NCI-H1436 treated with DMSO at 0.1 percent for 48 hours (cell line): ENCODE measurements at places on chromosomes 13 and 19.

DNA sequence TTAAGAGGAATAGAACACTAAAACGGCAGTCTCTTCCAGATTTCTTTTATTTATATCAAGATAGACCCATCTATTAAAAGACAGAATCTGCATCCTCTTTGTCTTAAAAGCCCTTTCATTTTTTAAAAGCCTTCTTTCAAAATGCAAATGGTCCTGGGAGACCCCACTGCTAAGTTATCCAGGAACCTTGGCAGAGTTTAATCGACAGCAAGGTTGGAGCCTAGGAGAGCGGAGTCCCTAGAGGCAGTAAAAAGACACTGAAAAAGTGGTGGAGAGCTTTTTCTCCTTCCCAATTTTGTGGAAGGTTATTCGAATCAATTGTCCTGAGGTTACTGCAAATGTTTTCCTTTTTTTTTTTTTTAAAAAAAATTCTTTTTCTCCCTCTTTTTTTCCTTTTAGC is 294.7 kb downstream of the NALCN start:
- DNase-seq: no peak

- DNase-seq: no peak
Measured at GRCh38 chr19:17097593-17098126, 22.1 kb downstream of the MYO9B start.

DNA sequence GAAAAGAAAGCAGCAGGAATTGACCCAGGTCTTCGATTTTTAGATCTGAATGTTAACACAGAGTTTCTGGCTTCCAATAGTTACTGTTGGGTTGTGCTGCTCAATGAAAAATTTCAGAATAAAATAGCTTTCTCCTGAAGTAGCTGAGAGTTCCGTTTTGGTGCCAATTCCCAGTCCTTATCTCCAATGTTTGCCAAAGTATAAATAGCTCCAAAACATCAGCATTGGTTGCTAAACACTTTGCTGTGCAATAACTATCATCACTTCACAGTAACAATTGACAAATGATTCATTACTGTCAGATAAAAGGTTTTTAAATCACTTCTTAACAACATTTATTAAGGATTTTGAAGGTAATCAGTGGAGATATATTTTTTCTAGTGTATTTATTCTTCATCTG is 446.0 kb downstream of the PCDH20 start:
- DNase-seq: no peak

GRCh38 chr13:100721885-100722512 is 47.4 kb upstream of the TMTC4 start:
- DNase-seq: no peak

DNA sequence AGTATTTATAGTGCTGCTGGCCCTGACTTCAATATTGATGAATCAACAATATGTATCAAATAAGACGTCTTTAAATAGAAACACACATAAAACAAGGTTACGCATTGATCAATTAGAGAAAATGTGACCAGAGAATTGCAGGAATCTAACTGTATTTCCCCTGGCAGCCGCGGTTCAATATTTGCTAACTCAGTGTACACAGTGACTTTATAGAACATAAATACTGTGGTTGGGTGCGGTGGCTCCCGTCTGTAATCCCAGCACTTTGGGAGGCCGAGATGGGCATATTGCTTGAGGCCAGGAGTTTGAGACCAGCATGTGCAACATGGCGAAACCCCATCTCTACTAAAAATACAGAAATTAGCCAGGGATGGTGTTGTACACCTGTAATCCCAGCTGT is 22.8 kb upstream of the UPF3A start:
- DNase-seq: no peak

- DNase-seq: no peak
Measured at GRCh38 chr13:110092831-110093247, 214.1 kb downstream of the COL4A1 start.

DNA sequence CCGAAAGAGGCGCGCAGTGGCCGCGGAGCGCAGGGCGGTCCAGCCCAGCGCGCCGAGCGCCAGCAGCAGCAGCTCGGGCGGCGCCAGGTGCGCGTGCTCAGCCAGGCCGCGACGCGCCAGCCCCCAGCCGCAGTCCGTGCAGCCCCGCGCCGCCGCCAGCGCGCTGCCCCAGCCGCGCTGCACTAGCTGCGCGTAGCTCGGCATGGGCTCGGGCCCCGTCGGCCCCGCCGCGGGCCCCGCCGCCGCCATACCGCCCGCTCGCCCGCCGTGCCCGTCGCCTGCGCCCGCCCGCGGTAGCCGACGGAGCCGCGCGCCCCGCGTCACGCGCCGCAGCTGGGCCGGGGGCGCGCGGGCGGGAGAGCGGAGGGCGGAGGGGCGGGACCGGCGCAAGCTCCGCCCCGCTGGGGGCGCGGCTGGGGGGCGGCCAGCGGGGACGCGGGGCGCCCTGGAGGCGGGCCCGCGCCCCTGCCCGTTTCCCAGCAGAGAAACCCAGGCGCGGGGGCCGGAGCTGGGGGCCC is at the start of gene CERS1:
Gene CERS1, minus strand, starts transcription at position 335 of the 518 bp plus-strand sequence. Its CDS starts 86 bp downstream, at position 249.
- DNase-seq: no peak
